ENCODE measurements at places on chromosomes 6 and 20.

GRCh38 chr20:48691523-48691922 is 136.3 kb downstream of the PREX1 start:
- no peak for DNase-seq

DNA sequence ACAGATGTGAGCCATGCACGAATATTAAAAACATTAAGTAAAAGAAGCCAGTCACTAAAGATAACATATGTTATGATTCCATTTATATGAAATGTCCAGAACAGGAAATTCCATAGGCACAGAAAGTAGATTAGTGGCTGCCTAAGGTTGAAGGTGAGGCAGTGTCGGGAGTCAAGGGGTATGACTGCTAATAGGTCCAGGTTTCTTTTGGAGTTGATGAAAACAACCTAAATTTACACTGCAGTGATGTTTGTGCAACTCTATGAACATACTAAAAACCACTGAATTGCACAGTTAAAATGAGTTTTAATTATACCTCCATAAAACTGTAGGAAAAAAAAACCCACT is 14.4 kb downstream of the SRPK1 start:
- no peak for DNase-seq

- no peak for DNase-seq
Observed at GRCh38 chr20:58146081-58146745, 82.2 kb downstream of the ANKRD60 start.

GRCh38 chr6:108820006-108820405 is 28.2 kb upstream of the ARMC2 start:
- DNase-seq: no peak

DNA sequence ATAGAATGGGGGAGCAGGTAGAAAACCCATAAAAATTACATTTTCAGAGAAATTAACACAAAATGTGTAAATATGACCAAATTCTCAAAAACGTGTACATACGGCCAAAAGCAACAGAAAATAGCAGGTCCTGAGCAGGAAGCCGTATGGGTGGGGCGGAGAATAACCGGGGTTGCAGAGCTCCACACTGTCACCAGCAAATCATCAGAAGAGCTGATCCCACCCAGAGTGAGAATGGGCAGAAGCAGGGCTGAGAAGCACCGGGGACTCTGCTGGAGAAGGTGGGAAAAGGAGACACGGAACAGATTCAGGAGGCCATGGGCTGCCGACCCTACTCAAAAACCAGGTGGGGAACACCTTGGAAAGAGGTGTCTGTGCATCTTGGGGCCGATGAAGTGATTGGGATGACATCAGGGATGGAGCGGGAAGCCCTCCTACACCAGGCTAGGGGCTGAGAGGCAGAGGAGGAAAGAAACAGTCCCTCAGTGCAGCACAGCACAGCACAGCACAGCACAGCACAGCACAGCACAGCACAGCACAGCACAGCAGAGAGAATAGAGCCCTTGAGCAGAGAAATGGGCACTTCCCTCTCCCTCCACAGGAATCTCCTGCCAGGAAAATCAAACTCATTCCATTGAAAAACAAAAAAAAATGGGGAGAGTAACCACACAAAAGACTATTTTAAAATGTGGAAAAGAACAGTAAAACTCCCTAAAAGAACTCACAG is 22.3 kb downstream of the STX7 start:
- no peak for DNase-seq

GRCh38 chr6:14453712-14454472 is 336.3 kb downstream of the CD83 start:
- no peak for DNase-seq

DNA sequence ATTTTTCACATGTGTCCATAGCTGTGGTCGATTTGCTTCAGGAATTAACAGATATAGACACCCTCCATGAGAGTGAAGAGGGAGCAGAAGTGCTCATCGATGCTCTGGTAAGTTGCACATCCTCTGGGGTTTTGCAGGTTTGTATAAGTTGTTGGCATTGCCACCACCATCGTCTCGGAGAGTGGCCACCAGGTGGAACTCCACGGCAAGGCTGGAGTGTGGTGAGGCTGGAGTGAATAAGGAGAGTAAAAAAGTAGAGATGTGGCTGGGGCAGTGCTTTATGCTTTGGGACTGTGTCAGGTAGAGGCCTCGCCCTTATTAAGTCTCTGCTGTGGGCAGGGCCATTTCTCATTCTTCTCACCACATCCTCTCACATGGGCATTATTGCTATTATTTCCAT is 63.7 kb downstream of the CTNNBL1 start:
- DNase-seq: no peak

Data from MG63 (cell line).